Activated naive CD8-positive, alpha-beta T cell treated with anti-CD3 and anti-CD28 coated beads for 36 hours (primary cell): ENCODE measurements at places on chromosomes 1 and 21. TPM values are rescaled to one million over a fixed set of nuclear protein-coding genes. Genes with fewer than 3 reads are reported as not detected.

GRCh38 chr1:177830531-177831135 is 139.2 kb downstream of the SEC16B start:
- H3K27me3 ChIP-seq, result no peaks in the 10 kb centered on the region
- H3K4me1 ChIP-seq, result no peaks in the 10 kb centered on the region
- no peaks in the 10 kb centered on the region for H3K36me3 ChIP-seq
- H3K27ac ChIP-seq, result no peak overlapping the region

The NEK2 gene
- 24.2 TPM for total RNA-seq

- DNase-seq, result no peak
- H3K36me3 ChIP-seq, result no peaks in the 10 kb centered on the region
- H3K27ac ChIP-seq, result no peak overlapping the region
- no peak overlapping the region for H3K4me3 ChIP-seq
- no peaks in the 10 kb centered on the region for H3K4me1 ChIP-seq
Observed at GRCh38 chr1:238396140-238396539, 505.4 kb upstream of the ZP4 start.

DNA sequence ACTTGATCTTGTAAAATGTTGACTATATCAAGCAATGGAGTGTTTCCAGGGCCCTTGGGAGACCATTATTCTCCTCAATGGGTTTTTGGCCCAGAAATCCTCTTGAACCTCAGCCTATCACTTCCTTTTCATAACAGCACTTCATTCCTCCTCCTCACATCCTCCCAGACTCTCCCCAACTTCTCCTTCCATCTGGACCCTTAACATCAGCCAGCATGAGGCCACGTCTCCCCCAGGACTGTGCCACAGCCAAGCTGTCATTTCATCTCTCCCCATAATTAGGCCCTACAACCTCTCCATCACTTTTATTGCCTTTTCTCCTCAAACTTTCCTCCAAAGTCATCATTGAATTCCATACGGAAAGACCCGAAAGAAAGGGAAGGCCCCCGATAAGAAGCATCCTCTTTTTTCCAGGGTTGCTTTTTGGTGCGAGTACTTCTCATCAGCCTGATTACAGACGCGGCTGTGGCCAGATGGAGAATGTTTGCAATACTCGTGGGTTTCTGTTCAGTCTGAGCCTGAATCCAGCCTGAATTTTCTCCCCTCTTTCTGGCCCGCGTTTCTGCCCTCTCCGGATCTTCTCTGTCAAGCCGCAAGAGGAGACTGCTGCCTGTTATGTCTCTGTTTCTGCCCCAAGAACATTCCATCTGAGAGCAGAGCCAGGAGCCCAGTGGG is 52.7 kb upstream of the SLC25A33 start:
- no peaks in the 10 kb centered on the region for H3K36me3 ChIP-seq
- no peaks in the 10 kb centered on the region for H3K27me3 ChIP-seq
- H3K4me3 ChIP-seq, result no peak overlapping the region
- no peaks in the 10 kb centered on the region for H3K4me1 ChIP-seq

DNA sequence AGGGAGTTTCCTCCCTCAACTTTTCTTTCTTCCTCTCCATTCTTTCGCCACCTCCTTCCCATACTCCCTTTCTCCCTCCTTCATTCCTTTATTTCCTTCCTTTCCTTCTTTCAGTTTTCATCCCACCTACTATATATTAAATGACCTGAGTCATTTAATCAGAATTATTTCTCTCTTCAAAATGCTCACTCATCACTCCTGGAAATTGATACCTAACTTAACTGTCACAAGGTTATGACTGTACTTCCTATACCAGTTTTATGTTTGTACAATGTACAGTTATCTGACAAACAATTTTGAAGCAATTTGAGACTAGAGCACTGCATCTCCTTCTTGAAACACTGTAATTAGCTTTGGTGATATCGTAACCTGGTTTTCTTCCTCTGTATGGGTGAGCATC is 41.4 kb downstream of the NEXN start:
- H3K27ac ChIP-seq, result no peak overlapping the region
- H3K4me1 ChIP-seq, result peaks cover 4% of the 10 kb centered on the region
- H3K27me3 ChIP-seq, result no peaks in the 10 kb centered on the region
- no peaks in the 10 kb centered on the region for H3K36me3 ChIP-seq
- H3K4me3 ChIP-seq, result no peak overlapping the region
- DNase-seq, result no peak

GRCh38 chr1:3383679-3384078 is 70.8 kb upstream of the ARHGEF16 start:
- H3K36me3 ChIP-seq, result no peaks in the 10 kb centered on the region
- DNase-seq, result no peak
- no peaks in the 10 kb centered on the region for H3K4me1 ChIP-seq
- no peak overlapping the region for H3K27ac ChIP-seq
- H3K4me3 ChIP-seq, result no peak overlapping the region

The AMY1B gene
- total RNA-seq, result not detected

The RNU1-3 gene
- 874 TPM for total RNA-seq

GRCh38 chr1:161907265-161907664 is 116.4 kb downstream of the OLFML2B start:
- no peak overlapping the region for H3K27ac ChIP-seq
- H3K36me3 ChIP-seq, result peaks cover 3% of the 10 kb centered on the region
- H3K4me1 ChIP-seq, result peaks cover 25% of the 10 kb centered on the region
- DNase-seq, result no peak

- no peaks in the 10 kb centered on the region for H3K4me1 ChIP-seq
- no peaks in the 10 kb centered on the region for H3K36me3 ChIP-seq
- H3K4me3 ChIP-seq, result no peak overlapping the region
- peaks cover 13% of the 10 kb centered on the region for H3K27me3 ChIP-seq
- DNase-seq, result no peak
Observed at GRCh38 chr1:233815357-233815756, 89.1 kb upstream of the SLC35F3 start.

DNA sequence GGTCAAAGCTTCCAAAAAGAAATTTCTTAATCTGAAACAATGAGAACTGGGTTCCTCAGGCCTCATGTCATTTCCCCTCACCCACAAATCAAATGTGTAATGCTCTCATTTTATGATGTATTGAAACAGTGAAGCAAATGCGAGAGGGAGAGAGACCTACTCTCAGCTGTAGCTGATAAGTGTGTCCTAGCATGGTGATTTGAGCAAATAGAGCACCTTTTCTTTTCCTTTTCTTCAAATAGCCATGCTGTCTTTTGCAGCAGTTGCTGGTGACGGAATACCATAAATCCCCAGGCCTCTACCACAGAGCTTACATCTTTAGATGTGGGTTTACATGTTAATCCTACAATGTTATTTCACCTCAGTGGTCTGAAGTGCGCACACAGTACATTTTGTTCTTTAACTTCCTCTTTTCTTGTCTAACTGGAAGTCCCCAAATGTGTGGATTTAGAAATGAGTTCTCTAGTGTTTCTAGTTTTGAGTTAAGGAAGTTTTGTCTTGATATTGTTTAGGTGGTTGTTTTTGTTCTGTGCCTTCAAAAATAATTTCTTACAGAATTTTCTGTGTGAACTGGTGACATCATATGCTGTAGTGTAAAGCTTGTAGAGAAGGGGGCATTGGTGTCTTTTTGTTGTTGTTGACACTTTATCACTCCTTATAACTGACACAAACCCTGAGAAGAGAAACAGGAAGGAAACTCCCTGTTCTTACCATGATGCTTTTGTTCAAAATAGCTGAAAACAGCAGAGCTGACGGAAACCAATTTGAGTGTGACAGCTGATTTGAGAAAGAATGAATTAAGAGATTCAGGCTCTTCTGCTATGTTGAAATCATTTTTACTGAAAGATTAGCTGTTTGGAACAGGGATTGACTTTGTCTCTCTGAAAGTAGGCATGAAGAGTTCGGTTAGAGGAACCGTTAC is 12.2 kb downstream of the SMAP2 start:
- H3K36me3 ChIP-seq, result peaks cover 62% of the 10 kb centered on the region
- peak; percentile 69 for DNase-seq
- H3K27ac ChIP-seq, result peak overlapping the region; percentile 99

DNA sequence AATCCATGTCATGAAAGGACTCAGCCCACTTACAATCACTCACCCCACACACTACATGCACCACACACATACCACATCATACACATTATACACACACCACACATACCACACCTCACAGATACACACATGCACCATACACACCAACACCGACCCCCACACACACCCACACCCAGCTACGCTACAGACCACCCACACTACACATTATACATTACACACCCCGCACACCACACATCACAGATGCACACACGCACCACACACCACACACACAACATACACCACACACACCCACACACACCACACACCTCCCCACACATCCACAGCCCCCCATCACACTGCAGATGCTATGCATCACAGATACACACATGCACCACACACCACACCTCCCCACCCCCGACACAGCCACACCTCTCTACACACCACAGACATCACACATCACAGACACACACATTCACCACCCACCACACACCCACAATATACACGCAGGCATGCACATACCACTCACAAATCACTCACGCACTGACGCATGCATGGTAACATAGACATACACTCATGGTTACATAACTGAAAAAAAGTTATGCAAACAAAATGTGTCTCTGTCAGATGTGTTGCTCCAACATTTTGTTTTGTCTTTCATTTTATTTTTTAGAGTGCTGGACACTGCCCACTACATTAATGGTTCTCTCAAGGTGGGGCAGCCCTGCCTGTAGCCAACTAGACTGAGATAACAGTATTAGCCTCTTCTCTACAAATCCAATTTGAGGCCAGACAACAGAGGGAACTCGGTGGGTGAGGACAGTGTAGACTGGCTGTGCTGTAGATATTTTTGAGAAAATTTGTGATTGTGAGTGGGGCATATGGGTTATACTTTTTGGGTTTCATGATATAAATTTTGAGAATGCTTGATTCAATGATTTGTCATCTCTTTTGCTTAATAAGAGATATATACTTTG is 15.2 kb upstream of the PGBD2 start:
- H3K4me3 ChIP-seq, result no peak overlapping the region
- peaks cover 8% of the 10 kb centered on the region for H3K27me3 ChIP-seq
- H3K36me3 ChIP-seq, result no peaks in the 10 kb centered on the region
- no peaks in the 10 kb centered on the region for H3K4me1 ChIP-seq

DNA sequence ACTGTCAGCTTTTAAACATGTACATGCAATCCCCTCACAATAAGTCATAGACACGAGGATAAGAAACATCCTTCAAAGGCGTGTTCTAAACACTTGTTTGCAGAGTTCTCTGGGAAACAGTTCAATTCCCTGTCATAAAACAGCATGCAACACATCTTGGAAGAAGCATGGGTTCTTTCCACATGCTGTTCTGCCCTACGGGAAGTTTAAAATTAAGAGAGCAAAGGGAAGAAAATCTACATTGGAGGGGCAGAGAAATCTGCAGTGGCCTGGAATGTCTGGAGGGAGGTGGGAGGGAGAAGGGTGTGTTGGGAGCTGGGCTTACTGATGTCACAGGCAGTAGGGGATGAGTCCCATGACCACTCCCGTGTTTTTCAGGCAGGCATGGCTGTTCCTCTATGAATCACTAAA is 98.3 kb upstream of the SLC2A1 start:
- H3K36me3 ChIP-seq, result peaks cover 2% of the 10 kb centered on the region
- H3K4me3 ChIP-seq, result no peak overlapping the region
- H3K4me1 ChIP-seq, result peaks cover 20% of the 10 kb centered on the region
- no peak overlapping the region for H3K27ac ChIP-seq
- peaks cover 4% of the 10 kb centered on the region for H3K27me3 ChIP-seq

DNA sequence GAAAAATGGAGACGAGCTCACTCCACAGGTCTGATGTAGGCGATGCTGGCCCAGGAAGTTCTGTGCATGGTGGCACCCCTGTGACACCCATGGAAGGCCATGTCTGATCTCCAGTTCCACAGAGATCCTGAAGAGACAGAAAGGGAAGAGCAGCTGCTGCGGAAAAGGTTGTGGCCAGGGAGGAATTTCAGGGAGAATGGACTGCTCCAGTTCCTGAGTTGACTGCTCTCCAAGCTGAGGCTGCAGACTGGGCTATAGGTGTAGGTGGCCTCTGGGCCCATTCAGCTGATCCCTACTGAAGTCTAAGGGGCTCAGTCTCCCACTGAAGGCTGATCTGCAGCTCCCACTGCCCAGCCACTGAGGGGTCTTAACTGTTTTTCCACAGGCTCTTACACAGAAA is 89.2 kb downstream of the ETS2 start:
- H3K36me3 ChIP-seq, result peaks cover 1% of the 10 kb centered on the region
- no peak overlapping the region for H3K27ac ChIP-seq
- H3K27me3 ChIP-seq, result peaks cover 25% of the 10 kb centered on the region
- peaks cover 1% of the 10 kb centered on the region for H3K4me1 ChIP-seq
- no peak overlapping the region for H3K4me3 ChIP-seq

DNA sequence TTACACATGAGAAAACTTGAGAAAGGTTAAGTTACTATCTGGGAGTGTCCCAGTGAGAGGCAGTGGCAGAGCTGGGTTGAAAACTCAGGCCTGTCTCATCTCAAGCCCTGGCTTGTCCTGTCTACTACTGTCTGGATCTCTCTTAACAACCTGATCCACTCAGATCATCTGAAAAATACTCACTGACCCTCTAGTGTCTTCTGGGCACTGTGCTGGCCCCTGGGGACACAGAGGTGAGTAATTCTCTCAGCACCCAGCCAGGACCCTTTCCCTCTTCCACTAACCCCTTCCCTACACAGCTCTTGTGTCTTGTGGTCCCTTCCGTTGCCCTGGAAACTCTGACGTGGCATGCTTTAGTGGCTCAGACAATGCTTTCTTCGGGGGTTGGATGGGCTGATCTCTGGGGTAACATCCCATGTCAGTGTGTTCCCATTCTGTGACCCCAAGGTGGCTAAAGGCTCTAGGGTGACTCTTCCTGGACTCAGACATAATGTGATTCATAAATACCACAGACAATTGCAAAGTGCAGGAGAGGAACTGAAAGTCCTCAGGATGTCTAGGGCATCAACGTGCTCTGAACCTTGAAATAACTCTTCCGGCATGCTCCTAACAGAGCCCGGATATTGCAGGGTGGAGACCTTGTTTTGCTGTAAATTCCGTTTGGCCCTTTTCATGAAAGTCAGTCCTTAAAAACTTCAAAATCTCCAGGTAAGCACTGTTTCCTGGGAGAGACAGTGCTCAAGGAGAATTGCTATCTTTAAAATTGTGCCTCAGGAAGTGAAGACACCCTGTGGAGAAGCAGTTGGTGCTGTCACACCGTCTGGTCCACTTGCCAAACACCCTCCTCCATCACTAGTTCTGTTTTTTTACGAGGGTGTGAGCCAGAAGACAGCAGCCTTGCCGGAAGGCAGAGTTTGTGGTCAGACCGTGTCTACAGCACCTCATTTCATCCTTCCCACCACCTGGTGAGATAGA is 4.0 kb downstream of the SHISAL2A start:
- peaks cover 30% of the 10 kb centered on the region for H3K36me3 ChIP-seq
- peak overlapping the region; percentile 99 for H3K27ac ChIP-seq
- DNase-seq, result peak; percentile 75
- peaks cover 74% of the 10 kb centered on the region for H3K4me1 ChIP-seq
- H3K4me3 ChIP-seq, result peak overlapping the region; percentile 72
- H3K27me3 ChIP-seq, result no peaks in the 10 kb centered on the region
